ENCODE measurements at places on chromosomes 16 and 17.

DNA sequence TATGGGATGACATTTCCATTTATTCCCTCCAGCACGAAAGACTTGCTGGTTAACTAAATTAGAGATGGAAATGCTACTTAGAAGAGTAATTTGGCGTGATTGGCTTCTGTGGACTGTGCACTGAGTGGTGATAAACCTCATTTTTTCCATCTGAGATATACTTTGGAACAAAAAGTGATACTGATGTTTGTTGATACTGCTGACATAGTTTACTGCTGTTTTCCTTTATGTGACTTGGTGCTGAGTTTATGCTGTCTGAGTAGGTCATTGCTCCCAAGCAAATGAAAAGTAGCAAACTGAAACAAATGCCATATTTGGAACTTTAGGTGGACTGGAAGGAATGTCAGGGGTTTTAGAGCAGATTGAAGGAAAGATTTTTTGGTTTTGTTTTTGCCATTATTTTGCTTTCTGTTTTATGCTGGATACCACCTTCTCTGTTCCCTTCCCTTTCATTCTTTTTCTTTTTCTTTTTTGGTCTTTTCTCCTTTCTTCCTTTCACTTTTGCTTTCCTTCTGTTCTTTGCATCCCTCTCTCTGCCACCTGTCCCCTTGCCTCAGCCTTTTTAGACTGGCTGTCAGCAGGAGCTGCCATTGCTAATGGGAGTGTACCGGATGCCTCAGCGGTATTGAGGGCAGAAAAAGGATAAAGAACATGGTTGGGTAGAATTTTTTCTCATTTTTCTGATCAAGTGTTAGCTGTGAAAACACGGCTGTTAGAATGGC is 41.8 kb downstream of the NUP93 start:
- no peak for DNase-seq

DNA sequence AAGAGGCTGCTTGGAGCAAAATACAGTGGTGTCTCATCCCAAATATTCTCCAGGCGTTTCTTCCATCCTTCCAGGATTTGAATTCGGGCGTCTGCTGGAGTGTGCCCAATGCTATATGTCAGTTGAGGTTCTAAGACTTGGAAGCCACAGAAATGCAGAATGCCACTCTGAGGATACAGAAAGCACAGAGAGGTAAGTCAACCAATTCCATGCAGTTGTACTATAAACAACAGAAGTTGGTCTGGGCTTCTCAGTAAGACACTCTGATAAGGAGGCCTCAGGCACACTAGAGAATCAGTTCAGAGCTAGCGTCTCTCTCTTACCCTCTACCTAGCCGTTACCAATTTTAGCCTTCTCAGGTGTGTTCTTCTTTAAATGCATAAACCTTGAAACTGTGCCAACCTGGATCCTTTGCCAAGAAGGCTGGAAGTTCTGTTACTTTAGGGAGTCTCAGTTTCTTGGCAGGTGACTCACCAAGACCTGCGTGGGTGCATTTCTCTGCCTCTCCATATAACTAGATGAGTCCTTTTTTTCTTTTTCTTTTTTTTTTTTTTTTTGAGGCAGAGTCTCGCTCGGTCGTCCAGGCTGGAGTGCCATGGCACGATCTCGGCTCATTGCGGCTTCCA is 15.1 kb downstream of the NQO1 start:
- no peak for DNase-seq

DNA sequence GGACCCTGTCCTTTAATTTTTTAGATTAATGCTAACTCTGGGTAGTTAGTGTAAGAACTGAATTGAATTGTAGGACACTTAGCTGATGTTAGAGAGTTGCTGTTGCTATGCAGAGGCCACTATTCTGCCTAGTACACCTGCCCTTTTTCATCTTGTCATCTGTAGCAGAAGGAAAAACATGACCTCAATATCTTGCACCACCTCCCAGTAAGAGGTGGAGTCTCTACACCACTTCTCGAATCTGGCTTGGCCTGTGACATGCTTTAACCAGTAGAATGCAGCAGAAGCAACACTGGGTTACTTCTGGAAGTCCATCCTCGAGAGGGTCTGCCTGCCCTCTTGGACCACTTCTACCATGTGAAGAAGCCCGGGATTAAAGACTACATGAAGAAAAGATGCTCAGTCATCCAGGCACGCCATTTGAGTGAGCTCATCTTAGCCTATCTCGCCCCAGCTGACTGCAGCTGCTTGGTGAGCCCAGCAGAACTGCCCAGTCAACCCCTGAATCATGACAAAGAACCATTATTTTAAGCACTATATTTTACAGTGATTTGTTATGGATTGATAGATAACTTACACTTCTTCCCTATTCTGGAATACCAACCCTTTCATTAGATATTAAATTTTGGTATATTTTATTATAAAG is 153.5 kb downstream of the MYO1D start:
- no peak for DNase-seq

DNA sequence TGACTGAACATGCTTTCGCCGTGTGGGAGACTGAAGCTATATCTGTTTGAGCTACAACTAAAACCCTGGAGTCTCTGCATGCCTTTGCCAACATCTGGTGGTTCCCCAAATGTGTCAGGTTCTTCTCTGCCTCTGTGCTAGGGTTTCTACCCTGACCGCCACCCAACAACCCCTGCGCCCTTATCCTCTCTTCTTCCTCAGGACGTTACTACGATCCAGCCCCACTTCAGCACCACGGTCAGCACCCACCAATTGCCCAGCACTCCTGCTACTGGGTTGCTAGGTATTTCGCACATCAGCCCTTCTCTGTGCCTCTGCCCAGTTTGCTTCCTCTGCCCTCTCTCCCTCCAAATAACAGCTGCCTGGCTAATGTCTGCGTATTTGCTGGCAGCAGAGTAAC is 106.3 kb upstream of the HSBP1 start:
- DNase-seq, result no peak

GRCh38 chr17:65902155-65902554 is 289.8 kb downstream of the CEP112 start:
- DNase-seq, result no peak

- no peak for DNase-seq
These were observed 24.0 kb upstream of the VPS4A start for GRCh38 chr16:69286941-69287713.

DNA sequence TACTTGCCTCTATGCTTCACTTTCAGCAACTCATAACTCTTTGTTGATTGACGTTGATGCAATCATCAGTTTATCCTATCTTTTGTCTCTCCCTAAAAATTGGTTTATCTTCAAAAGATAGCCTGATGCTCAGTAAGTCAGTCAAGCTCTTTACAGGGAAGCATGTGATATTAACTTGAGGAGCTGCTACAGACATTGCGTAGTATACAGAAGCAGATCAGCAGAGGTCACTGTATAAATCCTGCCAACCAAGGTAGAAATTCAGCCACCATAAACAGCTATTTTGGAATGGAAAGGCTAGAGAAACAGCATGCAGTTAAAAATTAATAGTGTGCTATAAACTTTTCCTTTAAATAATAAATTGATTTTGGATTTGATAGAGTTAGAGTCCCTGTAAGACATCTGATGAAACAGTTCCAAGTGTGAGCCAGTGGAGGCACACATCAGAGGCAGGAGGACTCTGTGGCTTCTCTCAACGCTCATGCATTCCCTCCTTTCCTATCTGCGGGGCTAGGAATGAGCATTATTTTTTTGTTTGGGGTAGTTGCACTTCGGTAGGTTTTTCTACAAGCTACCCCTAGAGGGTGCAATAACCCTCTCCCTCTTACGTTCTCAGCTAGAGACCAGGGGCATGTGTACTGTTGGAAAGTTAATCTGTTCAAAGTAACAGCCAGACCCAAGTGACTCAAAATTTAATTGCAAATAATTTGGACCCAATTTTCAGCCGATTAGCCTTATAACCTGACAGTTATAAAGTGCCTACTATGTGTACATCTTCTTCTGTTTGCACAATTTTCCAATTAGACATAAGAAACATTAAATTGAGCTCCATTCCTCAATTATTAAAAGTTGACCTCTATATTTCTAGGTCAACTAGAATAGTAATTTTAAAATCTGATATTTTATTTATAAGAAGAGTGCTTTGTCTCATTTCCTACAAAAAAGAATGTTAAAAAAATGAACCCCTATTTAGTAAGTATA is 647.7 kb upstream of the SOX9 start:
- DNase-seq, result no peak

DNA sequence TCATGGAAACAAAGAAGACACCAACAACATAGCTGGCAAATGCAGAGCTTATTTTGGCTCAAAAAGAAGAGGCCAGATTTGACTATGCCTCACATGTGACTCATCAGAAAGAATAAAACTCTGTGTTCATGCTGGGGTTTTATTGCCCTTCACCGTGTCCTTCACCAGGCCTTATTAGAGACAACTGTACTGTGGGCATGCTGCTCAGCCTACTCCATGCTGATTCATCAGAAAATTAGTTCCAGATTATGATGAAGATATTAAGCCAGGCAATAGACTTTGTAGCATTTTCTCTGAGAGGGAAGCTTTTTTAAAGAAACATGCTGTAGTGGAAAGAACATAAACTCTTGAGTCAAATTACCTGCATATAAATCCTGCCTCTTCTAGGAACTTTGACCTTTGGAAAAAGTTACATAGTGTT is 89.8 kb downstream of the CYB561 start:
- no peak for DNase-seq

DNA sequence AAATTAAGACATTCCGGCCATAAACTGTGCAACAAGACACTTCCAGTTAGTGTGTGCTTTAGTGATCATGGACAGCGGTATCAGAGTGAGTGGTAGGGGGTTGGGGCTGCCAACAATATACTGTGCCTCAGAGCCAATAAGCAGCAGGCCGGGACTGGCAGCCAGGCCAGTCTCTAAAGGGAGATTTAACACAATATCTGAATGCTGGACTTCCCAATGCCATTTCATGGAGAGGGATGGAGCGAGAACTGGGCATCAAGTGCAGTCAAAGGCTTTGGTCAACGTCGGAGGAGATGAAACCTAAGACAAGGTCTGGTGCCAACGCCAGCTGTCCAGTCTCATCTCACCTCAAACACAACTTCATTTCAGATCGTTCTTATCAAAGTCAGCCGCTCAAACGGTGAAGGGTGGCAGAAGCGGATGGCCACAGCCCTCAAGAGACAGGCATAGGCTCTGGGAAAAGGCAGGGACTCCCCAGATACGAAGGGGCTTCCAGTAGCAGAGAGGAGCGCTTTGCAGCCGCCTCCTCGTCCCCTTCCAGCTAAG is 935 bp downstream of the USP32 start:
- no peak for DNase-seq

DNA sequence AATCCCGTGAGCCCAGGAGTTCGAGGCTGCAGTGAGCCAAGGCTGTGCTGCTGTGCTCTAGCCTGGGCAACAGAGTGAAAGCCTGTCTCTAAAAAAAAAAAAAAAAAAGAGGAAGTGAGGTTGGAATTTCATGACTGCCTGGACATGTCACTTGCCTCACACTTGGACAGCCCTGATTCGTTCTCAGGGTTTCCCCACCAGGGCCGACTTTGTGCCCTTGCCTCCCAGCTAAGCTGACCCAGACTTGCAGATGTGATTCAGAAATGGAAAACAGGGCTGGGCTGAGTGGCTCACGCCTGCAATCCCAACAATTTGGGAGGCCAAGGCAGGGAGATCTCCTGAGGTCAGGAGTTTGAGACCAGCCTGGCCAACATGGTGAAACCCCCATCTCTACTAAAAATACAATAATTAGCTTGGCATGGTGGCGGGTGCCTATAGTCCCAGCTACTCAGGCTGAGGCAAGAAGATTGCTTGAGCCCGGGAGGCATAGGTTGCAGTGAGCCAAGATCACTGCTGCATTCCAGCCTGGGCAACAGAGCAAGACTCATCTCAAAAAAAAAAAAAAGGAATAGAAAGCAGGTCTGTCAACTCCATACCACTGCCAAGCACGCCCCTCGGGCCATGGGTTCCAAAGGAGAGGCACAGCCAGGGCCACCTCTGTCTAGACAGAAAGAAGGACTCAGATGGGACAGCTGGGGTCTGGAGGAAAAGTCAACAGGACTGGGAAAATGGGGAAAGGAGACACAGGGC is 46.9 kb downstream of the SOCS1 start:
- no peak for DNase-seq

- DNase-seq, result no peak
These were observed 8.4 kb downstream of the SOST start for GRCh38 chr17:43750153-43750552.

- DNase-seq, result no peak
These were observed 831.0 kb upstream of the EEF2KMT start for GRCh38 chr16:5928476-5929065.

GRCh38 chr17:30476726-30477082 is 504 bp upstream of the GOSR1 start:
- DNase-seq, result peak; percentile 5

GRCh38 chr17:76446449-76447231 is 6.3 kb downstream of the UBE2O start:
- no peak for DNase-seq

DNA sequence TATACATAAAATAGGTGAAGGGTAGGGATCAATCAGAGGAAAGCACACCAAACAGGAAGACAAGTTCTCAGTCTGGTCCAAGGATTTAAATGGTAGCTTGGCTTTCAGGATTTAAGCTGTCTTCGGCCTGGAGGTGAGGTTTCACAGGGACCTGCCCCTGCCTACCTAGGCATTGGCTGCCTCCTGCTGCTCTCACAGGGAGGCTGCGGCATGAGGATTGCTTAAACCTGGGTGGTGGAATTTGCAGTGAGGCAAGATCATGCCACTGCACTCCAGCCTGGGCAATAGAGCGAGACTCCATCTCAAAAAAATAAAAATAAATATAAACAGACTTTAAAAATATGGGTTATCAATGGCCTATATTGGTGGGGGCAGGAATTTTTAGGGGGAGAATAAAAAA is 114.5 kb downstream of the GAS7 start:
- DNase-seq, result no peak
